ENCODE measurements at places on chromosomes 2 and 18. TPM values are rescaled to one million over a fixed set of nuclear protein-coding genes. Genes with fewer than 3 reads are reported as not detected.

The VIL1 gene
- total RNA-seq = 0.76 TPM

- DNase-seq = no peak
These were observed 40.0 kb upstream of the LAPTM4A start for GRCh38 chr2:20091305-20091991.

- DNase-seq = no peak
These were observed 5.3 kb downstream of the RNU2-63P start for GRCh38 chr2:88011011-88011410.

The FAP gene
- total RNA-seq = 6.9 TPM

DNA sequence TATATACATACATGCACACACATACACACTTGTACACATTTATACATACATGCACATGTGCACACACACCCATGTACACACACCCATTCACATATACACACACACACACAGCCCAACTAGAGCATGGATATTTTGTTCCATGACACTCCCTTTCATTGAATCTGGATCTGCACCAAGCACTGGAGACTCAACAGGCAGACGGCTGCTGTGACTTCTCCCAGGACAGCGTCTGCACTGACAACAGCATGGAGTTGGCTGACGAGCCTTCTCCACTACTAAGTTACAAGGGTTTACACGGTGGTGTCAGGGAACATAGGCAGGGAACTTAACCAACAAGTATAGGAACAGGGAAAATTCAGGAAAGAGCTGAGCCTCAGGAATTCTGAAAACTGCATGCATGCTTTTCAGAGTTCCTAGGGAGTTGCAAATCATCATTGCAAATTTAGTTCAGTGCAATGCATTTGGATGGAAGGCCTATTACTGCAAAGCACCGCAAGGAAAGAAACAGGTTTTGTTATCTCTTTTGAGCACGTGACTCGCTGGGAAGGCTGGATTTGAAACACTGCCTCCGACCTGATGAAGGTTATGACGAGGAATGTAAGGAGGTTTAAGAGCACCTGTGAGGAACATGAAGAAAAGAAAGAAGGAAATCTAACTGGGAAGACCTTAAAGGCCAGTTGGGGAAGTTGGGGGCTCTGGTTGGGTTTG is 35.9 kb downstream of the TMEM18 start:
- DNase-seq = no peak

- no peak for DNase-seq
These were observed 40.3 kb downstream of the PLA2R1 start for GRCh38 chr2:160022162-160022561.

DNA sequence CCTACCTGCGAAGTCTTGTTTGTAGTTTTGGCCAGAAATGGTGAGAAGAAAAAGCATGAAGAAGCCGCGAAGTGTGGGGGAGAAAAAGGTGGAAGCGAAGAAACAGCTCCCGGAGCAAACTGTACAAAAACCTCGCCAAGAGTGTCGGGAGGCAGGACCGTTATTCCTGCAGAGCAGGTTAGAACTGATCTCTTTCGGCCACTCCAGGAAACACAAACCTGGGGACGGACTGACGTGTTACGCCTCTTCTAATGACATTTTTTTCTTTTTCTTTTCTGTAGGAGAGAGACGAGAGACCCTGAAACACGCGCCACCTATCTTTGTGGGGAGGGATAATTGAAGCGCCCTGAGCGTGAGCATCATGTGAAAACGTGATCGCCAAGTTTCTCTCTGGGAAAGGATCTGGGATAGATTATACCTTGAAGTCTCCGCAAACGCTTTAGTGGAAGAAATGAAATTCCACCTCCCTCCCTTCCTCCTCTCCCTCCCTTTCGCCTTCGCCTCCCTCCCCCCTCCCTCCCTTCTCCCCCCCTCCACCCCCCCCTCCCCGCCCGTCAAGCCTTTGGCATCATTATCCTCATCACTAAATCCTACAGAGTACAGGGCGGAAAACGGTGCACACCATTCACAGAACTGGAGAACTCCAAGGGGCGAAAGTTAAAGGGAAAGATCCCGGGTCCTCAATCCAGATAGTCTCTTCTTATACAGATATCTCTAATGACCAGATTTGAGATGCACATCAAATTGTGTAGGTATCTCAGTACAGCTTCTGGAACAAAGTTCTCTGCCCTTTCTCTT is at the start of gene ZEB2:
Gene ZEB2, minus strand, starts transcription at position 186 of the 798 bp plus-strand sequence. CDS start 2,769 bp downstream, outside the sequence.
- no peak for DNase-seq

- DNase-seq = no peak
These were observed 193.1 kb downstream of the SMAD2 start for GRCh38 chr18:47737198-47737830.

The ITGB1BP1 gene
- 42.7 TPM for total RNA-seq

- no peak for DNase-seq
These were observed 66.2 kb downstream of the HS1BP3 start for GRCh38 chr2:20584399-20585358.

GRCh38 chr2:197136452-197136851 is 174.1 kb downstream of the ANKRD44 start:
- no peak for DNase-seq

The GDF7 gene
- total RNA-seq = 1.8 TPM

DNA sequence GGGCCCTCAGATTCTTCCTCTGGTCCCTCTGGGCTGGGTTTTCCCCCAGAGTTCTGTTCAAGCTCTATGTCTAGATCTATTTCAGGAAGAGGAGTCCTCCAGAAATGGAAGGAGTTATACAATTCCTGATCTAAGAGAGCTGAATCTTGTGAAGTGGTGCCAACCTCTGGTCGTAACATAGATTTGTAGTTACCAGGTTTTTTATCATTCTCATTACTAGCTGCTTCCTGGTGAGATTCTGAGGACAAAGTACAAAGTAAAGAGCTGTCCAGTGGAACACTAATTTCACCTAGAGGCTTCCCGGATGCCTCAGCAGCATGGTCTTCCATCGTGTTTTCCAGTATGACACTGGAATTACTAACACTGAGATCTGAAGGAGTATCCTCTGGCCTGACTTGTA is 44.1 kb downstream of the PPP4R1 start:
- DNase-seq = no peak

GRCh38 chr2:241935774-241936173 is 66.2 kb downstream of the RTP5 start:
- DNase-seq = no peak

The FOSL2 gene
- 127 TPM for total RNA-seq

- no peak for DNase-seq
These were observed 36.0 kb downstream of the AGFG1 start for GRCh38 chr2:227507963-227508362.

- DNase-seq = no peak
These were observed 30.5 kb upstream of the ATP8B1 start for GRCh38 chr18:57833441-57834101.

- peak; percentile 17 for DNase-seq
These were observed 3.2 kb downstream of the EMX1 start for GRCh38 chr2:72920318-72921087.

The LCT gene
- total RNA-seq = 0.03 TPM

DNA sequence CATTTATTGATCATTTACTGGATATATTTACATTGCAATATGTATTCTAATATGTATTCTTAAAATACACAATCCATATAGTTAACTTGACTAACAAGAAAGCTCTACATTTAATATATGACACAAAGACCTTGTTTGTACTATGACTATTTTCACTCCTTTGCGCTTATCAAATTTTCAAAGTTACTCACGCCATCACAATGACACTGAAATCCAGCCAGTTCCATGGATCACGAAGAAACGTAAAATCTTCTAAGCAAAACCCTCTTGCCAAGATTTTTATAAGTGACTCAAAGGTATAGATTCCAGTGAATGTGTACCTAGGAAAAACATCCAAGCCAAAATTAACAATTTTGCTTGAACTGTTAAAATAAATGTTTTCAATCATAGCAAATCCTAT is 39.6 kb downstream of the SCN3A start:
- no peak for DNase-seq
